H1 (cell line): ENCODE measurements at places on chromosomes 12 and 14.

- H3K4me3 ChIP-seq: peak overlapping the region; percentile 25; the same call in 1 of the 2 replicates
- no peaks in the 10 kb centered on the region for H3K27me3 ChIP-seq
- no peak overlapping the region for H3K27ac ChIP-seq
- no peak for DNase-seq
- peaks cover 14% of the 10 kb centered on the region for H3K4me1 ChIP-seq
These were observed 4.4 kb downstream of the KMT2D start for GRCh38 chr12:49055978-49056754.

DNA sequence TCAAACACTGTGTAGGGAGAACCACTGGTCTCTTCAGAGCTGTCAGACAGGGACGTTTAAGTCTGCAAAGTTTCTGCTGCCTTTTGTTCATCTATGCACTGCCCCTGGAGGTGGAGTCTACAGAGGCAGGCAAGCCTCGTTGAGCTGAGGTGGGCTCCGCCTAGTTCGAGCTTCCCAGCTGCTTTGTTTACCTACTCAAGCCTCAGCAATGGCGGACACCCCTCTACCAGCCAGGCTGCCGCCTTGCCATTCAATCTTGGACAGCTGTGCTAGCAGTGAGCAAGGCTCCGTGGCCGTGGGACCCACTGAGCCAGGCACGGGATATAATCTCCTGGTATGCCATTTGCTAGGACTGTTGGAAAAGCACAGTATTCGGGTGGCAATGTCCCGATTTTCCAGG is 24.6 kb upstream of the YBX3 start:
- DNase-seq: no peak
- H3K27me3 ChIP-seq: no peaks in the 10 kb centered on the region

DNA sequence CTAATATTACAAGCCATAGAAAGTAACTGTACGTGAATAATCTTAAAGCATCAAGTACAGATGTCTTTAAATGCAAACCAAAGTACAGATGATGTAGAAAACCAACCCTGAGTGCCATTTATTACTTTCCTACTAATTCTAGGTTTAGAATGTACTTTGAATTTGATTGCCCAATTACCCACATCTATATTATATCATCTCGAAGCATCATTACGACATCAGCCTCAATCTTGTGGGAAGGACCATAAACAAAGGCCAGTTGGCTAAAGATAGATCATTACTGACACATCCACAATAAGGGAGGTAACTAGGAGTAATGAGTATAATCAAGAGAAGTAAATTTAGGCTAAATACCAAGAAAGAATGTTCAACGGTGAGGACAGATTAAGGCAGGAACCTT is 478.9 kb downstream of the BCAT1 start:
- H3K27ac ChIP-seq: no peak overlapping the region
- no peaks in the 10 kb centered on the region for H3K27me3 ChIP-seq
- H3K4me3 ChIP-seq: no peak overlapping the region
- no peaks in the 10 kb centered on the region for H3K4me1 ChIP-seq

GRCh38 chr14:96180043-96180874 is 24.4 kb upstream of the BDKRB2 start:
- no peak overlapping the region for H3K27ac ChIP-seq
- no peak for DNase-seq
- H3K36me3 ChIP-seq: no peaks in the 10 kb centered on the region
- H3K4me3 ChIP-seq: no peak overlapping the region
- no peaks in the 10 kb centered on the region for H3K27me3 ChIP-seq

DNA sequence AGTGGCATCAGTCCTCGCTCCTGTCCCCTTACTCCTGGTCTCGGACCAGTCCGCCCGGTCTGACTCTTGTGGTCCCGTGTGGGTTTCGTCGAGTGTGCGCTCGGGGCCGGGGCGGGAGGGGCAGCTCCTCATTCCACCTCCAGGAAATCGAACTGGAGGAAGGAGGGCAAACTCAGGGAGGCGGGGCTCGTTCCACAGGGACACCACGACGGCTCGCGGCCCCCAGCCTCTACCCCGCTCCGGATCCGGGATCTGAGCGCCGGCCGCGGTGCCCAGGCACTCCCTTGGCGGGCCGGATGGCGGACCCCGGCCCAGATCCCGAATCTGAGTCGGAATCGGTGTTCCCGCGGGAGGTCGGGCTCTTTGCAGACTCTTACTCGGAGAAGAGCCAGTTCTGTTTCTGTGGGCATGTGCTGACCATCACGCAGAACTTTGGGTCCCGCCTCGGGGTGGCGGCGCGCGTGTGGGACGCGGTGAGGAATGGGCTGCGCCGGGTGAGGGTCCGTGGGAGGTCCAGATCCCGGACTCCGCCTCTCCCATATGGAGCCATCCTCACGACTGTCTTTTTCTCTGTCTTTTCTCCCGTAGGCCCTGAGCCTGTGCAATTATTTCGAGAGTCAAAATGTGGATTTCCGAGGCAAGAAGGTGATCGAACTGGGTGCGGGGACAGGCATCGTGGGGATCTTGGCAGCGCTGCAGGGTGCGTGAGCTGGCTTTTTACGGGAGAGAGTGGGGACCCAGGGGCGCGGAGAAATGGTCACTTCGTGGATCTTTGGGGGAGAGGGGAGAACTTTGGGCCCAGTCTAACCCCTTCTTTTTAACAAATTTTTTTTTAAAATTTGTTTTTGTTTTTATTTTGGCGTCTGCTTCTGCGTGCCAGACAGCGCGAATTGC is at the start of gene EEF1AKMT3:
TSS of gene EEF1AKMT3 (plus strand) at position 186 of the 894 bp plus-strand sequence. CDS start at position 297, 111 bp downstream.
- H3K27me3 ChIP-seq: no peaks in the 10 kb centered on the region
- H3K27ac ChIP-seq: peak within 1 kb of the TSS; percentile 99
- peaks cover 10% of the 10 kb centered on the region; the same call in 1 of the 2 replicates for H3K36me3 ChIP-seq
- peak within 1 kb of the TSS; percentile 92 for H3K4me3 ChIP-seq
- H3K4me1 ChIP-seq: peaks cover 3% of the 10 kb centered on the region; the same call in 1 of the 2 replicates

- no peak overlapping the region for H3K4me3 ChIP-seq
- H3K36me3 ChIP-seq: no peaks in the 10 kb centered on the region
- H3K27ac ChIP-seq: no peak overlapping the region
- no peaks in the 10 kb centered on the region for H3K4me1 ChIP-seq
- no peaks in the 10 kb centered on the region for H3K27me3 ChIP-seq
- DNase-seq: no peak
These were observed 46.0 kb downstream of the KCNK13 start for GRCh38 chr14:90107789-90108188.

GRCh38 chr12:19415563-19415962 is 23.7 kb upstream of the AEBP2 start:
- H3K27me3 ChIP-seq: no peaks in the 10 kb centered on the region
- no peak overlapping the region for H3K4me3 ChIP-seq
- no peak for DNase-seq
- H3K36me3 ChIP-seq: no peaks in the 10 kb centered on the region
- peaks cover 4% of the 10 kb centered on the region for H3K4me1 ChIP-seq

- no peak overlapping the region for H3K27ac ChIP-seq
- no peak for DNase-seq
- H3K4me3 ChIP-seq: no peak overlapping the region
These were observed 27.1 kb downstream of the KCTD10 start for GRCh38 chr12:109449845-109450532.

DNA sequence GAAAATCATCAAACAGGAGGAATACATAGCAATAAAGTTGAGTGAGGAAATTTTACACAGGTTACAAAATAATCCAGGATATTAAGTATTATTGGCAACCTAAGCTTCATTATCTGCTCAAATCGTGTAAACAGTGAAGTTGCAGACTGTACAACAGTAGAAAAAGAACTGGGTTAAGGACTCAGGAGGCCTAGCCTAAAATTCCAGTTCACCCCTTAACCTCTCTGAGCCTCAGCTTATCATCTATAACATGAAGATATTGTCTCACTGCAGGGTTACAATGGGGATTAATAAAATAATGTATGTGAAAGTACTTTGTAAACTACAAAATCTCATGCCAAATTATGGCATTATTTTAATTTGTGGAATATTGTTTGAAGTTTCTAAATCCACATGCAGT is 26.0 kb downstream of the DDHD1 start:
- no peaks in the 10 kb centered on the region for H3K36me3 ChIP-seq
- DNase-seq: no peak
- no peaks in the 10 kb centered on the region for H3K27me3 ChIP-seq

DNA sequence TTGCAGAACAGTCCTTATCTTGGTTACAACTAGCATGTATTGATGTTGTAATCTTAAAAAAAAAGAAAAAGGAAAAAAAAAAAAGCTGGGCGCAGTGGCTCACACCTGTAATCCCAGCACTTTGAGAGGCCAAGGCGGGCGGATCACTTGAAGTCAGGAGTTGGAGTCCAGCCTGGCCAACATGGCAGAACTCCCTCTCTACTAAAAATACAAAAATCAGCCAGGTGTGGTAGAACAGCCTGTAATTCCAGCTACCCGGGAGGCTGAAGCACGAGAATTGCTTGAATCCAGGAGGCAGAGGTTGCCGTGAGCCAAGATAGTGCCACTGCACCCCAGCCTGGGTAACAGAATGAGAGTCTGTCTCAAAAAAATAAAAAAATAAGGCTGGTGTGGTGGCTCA is 25.6 kb upstream of the TEAD4 start:
- no peaks in the 10 kb centered on the region; the same call in 1 of the 2 replicates for H3K36me3 ChIP-seq
- no peak for DNase-seq
